ENCODE measurements at places on chromosomes 6 and 20.

DNA sequence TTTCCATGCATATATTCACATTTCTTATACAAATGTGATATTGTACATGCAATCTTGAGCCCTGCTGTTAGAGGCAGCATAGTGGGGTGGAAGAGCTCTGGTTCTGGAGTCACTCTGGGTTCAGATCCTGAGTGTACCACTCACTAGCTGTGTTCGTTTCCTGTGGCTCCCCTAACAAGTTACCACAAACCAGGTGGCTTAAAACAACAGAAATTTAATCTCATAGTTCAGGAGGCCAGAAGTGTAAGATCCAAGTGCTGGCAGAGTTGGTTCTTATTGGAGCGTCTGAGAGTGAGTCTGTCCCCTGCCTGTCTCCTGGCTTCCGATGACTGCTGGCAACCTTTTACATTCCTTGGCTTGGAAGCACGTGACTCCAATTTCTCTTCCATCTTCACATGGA lies 115.6 kb downstream of the MAP3K7 start:
- no peak for DNase-seq

DNA sequence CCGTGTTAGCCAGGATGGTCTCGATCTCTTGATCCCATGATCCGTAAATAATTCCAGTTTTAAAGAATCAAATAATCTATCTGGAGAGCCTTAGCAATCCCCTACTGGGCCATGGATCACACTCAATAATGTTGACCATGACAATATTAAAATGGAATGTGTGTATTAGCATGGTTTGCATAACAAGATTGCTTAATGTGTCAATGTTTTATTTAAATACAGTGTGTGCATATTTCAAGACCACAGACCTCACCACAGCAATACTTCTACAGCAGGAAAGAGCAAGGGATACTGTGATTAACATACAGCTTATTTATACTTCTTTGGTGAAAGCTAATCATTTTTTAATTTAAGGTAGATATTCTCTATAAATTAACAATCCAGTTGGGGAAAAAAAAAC lies 470.4 kb downstream of the TFAP2B start:
- DNase-seq: no peak

- DNase-seq: no peak
Measured at GRCh38 chr6:9520417-9521151, 894.3 kb downstream of the TFAP2A start.

DNA sequence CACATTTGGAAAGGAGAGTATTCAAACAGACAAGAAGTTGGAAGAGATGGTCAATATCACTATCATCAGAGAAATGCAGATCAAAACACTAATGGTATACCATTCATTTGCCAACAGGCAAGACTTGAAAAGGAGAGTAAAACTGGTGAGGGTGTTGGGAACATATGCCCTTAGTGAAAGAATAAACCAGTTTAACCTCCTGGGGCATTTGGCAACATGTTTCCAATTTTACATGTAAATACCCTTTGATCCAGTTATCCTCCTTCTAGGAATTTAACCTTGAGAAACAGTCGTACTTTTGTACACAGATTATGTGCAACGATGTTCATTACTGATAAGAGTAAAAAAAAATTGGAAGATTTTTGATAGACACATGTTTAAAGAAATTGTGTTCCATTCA lies 34.1 kb upstream of the OCSTAMP start:
- DNase-seq: no peak

DNA sequence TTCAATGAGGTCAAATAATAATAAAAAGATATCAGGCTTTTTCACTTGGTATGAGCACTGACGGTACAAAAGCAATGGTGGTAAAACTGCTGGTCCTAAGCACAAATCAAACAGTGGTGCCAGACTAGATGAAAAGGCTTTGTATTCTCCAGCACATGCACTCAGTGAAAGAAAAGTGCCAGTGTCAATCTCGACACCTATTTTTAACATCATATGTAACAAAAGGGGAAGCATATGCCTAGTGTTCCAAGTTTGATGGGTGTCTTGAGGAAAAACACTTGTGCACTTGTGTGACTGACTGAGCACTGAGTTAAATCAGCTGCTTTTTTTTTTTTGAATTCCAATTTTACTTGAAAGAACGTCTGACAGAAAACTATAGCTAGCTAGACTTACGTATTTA lies 27.3 kb downstream of the MED23 start:
- no peak for DNase-seq

GRCh38 chr6:73817253-73817652 lies 121.2 kb downstream of the CD109 start:
- no peak for DNase-seq

GRCh38 chr6:105374010-105374420 lies 28.9 kb downstream of the PREP start:
- DNase-seq: no peak

- no peak for DNase-seq
Measured at GRCh38 chr6:8329562-8329961, 105.8 kb downstream of the SLC35B3 start.

- DNase-seq: no peak
Measured at GRCh38 chr6:107729098-107729497, 95.0 kb downstream of the SCML4 start.

- DNase-seq: no peak
Measured at GRCh38 chr6:29793036-29793356, 34.6 kb upstream of the HLA-G start.

- no peak for DNase-seq
Measured at GRCh38 chr20:4170621-4171537, 155.5 kb upstream of the RNF24 start.

DNA sequence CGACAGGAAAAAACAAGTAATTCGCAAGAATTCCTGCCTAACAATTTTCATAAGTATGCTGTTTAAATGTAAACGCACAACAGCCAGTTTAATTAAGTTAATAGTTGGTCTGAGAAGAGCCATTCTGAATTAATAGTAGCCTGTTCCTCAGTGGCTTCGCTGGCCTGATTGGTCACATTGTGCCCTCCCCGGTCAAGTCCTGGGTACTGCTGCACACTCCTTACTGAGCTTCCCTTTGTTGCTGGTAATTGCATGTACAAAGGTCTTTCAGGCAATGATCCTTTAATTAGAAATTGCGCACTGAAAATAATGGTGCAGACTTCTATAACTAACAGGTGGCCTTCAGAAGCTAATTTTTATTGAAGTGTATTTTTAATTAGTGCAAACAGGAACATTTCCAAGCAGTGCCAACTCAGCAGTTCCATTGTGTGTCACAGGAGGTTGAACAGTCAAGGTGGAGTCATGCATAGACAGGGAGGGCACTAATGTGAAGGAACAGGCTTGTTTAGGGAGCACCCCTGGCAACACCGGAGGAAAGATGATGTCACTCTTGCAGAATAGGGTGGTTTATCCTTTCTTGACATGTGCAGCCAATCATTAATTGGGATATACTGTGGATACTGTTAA lies 92.6 kb upstream of the SLC22A23 start:
- DNase-seq: no peak

DNA sequence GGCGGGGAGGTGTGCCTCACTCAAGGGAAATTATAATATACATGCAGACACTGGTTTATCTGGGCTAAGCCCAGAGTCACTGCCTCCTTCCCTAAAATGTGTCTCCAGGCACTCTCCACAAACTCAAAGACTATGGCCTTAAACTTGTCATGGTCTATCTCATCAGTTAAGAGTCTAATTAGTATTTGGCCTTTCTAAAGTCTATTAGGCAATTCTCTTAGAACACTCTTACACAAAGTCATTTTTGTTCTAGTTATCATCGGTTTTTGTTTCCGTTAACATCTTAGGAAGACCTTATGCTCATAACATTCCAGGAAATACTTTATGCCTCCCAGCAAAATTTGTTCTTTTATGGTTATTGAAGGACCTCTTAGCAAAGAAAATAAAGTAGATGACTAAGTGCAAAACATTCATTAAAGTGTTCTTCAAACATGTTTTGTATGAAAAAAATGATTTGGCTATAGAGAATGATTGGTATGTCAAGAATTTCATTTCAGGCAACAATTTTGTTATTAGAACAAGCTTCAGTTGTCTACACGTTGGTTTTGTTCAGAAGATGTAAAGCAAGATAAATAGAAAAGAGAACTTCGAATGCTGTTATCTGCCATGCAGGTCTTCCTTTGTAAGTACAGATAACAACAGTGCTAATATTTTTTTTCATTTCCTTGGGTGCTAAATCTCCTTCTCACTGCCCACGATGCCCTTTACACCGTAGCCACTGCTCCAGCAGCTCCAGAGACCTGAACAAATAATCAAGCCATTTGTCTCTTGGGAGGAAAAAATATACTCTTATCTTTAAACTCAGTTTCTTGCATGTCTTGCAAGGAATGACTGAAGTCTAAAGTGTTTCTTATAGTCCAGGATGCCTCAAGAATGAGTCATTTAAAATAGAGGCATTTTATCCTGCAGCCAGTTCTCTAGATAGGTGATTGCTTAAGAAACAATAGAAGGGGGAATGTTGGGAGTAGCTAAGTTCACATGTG lies 170.4 kb downstream of the HTR1B start:
- DNase-seq: no peak

GRCh38 chr20:57507477-57507876 lies 17.5 kb downstream of the CTCFL start:
- DNase-seq: no peak

DNA sequence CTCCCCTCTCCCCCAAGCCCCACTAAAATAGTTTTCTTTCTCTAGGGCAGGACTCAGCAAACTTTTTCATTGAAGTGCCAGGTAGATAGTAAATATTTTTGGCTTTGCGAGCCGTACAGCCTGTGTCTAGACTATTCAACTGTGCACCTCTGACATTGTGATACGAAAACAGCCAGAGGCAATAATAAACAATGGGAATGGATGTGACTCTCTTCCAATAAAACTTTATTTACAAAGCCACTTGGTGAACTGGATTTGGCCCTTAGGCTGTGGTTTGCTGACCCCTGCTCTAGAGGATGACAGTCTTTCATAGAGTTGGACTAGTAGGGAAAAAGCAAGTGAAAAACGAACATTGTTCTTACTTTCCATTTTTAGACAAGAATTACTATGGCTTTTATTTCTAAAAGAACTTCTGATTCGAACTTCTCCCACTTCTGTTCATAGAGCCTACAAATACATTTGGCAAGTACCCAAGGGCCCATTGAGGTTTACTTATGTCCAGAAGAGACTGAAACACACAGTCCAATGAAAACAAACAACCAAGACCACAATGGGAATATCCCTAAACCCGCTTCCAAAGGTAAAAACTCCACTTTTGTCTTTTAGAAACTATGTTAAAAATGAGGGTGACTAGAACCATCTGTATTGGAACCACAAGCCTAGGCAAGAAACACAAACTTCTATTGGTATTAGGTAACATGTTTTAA lies 46.4 kb upstream of the CDKAL1 start:
- no peak for DNase-seq
